ENCODE measurements at places on chromosomes 11 and 22.

DNA sequence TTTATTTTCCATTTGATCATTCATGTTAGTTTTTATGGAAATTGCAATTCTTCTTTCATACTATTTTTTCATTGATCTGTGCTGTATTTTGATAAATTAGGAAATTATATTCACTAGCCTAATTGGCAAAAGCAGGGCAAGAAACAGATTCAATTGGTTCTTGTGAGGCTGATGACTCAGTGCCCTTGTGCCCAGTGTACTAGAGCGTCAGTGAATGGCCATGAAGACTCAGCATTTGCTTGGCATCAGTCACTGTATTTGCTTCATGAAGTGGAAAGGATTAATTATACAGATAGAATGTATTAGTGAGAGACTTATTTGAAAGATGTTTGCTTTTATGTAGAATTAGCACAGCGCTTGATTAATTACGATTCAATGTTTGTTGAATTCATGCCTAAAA lies 31.8 kb downstream of the MRGPRX1 start:
- DNase-seq = no peak

GRCh38 chr11:69144316-69145049 lies 11.3 kb upstream of the SMIM38 start:
- DNase-seq = no peak

- DNase-seq = no peak
Measured at GRCh38 chr11:9692691-9693090, 28.8 kb downstream of the SWAP70 start.

DNA sequence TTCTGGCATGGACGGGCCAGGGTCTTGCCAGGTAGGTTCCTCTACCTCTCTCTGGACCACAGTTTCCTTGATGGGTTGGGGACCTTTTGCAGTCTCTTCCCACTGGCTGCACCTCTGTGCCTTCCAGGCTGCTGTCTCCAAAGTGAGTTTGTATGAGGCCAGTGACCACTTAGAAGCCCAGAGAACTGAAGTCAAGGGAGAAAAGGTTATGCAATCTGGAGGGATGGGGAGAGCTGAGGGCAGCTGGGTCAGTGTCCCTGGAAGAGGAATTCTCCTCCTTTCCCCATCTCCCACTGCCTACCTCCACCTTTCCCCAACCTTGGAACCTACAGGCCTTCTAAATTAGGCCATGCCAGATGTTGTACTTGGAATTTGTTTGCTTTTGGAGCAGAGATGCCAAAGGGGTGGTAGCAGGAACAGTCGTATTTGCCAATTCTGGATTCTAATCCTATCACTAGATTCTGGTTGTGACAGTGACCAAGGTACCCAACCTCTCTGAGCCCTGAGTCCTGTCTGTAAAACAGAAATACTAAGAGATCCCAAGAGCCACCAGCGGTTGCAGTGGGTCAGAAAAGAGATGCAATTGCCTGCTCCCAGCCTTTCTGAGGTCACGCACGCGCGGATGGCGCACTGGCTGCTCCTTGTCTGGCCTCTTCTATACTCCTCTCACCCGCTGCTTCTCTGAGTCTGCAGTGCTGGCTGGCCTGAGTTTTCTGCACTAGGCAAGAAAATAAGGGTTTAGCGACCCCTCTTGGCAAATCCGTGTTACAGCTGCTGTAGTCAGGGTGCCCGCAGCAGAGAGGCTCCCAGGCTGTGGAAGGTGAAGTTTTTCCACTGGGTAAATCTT lies 10.7 kb upstream of the ACCSL start:
- peak; percentile 71 for DNase-seq

GRCh38 chr22:29152045-29152953 lies 53.4 kb upstream of the EMID1 start:
- no peak for DNase-seq

- no peak for DNase-seq
Measured at GRCh38 chr11:19714022-19714386, 1.4 kb downstream of the NAV2 start.

- DNase-seq = no peak
Measured at GRCh38 chr22:44702479-44703198, 635 bp downstream of the PRR5 start.

DNA sequence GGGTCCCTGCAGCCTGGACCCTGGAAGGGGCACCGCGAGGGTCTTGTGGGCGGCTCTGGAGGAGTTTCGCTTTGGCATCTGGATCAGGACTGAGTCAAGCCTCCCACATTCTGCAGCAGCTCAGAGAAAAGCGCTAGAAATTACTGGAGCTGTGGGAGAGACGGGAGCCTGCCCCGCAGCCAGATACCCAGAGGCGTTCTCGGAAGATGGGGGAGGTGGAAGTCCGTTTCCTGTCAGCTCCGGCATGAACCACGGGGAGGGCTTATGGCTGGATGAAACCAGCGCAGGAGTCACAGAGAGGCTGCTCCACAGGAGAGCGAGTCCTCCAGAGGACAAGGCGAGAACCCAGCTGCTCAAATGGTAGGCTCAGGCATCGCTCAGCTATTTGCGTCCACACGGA lies 379.3 kb downstream of the OPCML start:
- no peak for DNase-seq

GRCh38 chr11:29005401-29005980 lies 897.3 kb downstream of the METTL15 start:
- no peak for DNase-seq

DNA sequence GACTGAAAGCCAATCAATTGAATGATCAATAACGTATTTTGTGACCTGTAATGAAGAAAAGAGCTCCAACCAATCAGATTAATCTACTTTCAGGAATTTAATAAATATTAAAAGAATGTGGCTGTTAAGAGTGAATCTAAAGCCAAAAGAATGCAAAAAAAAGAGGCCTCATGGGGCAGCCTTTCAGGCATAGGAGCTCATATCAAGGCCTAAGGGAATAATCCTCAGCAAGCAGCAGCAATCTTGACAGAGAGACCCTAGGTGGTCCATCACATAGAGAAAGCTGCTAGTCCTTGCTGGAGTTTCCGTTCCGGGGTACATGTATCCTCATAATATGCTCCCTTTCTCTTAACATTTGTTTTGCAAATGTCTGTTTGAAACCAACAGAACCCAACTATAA lies 313.1 kb upstream of the PITPNB start:
- DNase-seq = no peak

- no peak for DNase-seq
Measured at GRCh38 chr22:24419475-24419850, 7.9 kb upstream of the ADORA2A start.

- no peak for DNase-seq
Measured at GRCh38 chr11:47111318-47111804, 65.3 kb downstream of the ARFGAP2 start.

- no peak for DNase-seq
Measured at GRCh38 chr11:131275580-131275979, 94.8 kb upstream of the NTM start.

DNA sequence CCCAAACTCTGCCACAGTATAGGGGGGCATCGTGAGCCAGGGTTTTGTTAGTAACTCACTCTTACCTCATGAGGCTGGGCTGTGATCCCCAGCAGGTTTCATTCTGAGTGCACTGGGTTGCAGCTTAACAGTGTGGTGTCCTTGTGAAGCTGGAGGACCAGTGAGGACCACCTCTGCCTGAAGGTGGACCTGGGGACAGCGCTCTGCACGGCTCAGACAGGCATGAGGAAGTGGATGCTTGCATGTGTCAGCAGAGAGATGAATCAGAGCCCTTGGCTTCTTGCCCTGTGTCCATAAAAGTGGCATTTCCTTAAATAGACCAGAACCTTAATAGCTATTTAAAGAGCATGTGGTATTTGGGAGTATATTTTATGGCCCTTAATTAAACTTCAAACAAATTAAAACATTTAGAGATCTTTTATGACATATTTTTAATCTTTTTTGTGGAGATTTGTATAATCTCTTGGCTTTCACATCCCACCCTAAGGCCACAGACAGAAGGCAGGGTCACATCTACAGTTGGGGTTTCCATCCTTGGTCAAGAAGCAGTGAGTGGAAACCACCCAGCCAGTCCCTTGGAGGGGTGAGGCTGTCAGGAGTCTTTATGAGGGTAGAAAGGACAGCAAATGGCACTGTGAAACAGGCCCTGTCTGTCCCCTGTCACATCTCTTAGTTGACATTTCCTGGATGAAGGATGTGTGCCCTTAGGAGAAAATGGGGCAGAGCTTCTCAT lies 24.8 kb upstream of the ADORA2A start:
- peak; percentile 82 for DNase-seq

DNA sequence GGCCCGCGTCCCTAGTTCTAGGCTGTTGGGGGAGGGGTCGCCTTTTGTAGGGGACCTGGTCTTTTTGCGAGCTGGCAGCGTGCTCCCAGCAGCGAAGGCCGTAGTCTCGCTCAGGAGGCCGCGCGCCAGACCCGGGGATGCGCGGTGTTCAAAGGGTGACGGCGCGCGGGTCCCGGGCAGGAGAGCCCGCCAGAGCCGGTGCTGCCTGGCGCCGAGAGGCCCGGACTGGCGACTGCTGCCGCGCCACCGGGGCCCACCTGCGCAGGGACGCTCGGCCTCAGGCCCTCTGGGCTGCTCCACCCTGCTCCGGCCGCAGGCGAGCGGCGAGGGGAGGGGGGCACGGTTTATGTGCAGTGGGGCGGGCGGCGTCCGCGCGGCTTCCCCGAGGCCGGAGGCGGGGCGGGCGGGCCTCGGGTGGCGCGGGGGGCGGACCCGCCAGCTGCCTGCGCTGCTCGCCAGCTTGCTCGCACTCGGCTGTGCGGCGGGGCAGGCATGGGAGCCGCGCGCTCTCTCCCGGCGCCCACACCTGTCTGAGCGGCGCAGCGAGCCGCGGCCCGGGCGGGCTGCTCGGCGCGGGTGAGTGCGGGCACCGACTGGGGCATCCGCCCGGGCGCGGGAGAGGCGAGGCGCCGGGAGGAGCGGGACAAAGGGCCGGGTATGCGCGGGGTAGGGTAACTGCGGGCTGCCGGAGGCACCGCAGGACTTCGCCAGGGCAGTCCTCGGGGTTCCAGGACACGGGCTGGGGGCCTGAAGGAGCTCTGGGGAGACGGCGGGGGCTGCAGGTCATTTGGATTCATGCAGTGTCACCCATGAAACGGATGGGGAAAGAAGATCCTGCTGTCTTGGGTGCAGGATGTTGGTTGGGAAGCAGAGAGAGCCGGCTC lies at the start of gene PRSS23:
PRSS23 (plus strand) TSS at position 467 of the 884 bp plus-strand sequence. CDS start 7,102 bp downstream, outside the sequence.
- DNase-seq = no peak

DNA sequence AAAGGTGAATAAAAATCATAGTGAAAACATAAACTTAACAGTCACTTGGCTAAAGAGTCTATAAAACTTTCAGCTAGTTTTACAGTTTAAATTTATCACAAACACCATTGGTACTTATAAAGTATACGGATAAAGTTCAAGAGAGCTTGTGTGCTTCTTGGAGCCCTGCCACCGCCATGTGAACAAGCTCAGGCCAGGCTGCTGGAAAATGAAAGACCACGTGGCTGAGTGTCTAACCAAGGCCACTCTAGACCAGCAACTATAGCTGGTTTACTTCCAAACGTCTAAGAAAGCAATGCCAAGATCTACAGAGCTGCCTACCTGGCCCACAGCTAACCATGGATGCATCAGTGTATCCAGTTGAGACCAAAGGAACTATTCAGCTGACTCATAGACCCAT lies 66.3 kb upstream of the API5 start:
- DNase-seq = no peak

DNA sequence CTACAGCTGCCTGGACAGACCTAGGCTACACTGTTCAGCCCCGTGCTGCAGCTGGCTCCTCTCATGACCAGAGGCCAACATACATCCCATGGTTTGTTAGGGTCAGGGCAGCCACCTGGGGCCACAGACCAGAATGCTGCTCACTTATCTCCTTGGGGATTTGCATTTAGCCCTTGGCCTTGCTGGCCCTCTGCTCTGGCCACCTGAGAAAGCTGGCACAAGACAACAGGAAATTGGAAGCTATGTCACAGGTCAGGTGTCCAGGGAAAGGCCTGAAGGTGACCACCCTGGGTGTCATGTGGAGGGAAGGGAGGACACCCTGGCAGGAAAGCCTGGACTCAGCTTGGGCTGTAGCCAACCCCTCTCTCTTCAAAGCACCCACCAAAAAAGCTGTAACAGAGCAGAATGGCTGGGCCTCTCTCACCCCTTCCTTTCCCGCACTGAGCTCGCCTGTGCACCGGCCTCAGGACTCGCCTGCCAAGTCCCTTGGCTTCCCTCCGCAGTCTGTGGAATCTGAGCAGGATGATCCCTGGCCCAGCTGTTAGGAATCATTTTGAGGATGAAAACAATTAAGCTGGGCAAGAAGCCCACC lies 86.3 kb downstream of the SNX19 start:
- DNase-seq = no peak

DNA sequence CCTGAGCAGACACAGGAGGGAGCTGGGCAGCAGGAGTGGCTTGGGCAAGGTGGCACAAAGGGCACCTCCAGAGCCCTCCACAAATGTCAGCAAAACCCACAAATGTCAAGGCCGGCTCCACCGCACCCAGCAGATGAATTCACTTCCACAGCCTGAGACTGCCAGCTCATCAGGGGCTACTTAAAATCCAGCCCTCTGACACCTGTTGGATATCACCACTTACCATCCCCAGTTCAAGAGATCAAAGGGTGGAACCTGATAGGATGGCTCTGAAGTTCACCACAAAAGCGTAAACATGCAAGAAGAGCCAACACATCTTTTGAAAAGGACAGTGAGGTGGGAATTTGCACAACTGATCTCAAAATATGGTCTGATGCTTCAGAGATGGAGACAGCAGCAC lies 168.6 kb upstream of the GRK3 start:
- DNase-seq = no peak

- DNase-seq = no peak
Measured at GRCh38 chr11:34869425-34869824, 46.8 kb downstream of the APIP start.

- peak; percentile 6 for DNase-seq
Measured at GRCh38 chr22:37077802-37078448, 26.4 kb downstream of the KCTD17 start.

GRCh38 chr11:45133878-45134277 lies 12.6 kb upstream of the PRDM11 start:
- DNase-seq = no peak

- no peak for DNase-seq
Measured at GRCh38 chr11:130583801-130584211, 135.4 kb downstream of the ADAMTS15 start.

GRCh38 chr22:40721266-40721665 lies 42.0 kb downstream of the MCHR1 start:
- no peak for DNase-seq

DNA sequence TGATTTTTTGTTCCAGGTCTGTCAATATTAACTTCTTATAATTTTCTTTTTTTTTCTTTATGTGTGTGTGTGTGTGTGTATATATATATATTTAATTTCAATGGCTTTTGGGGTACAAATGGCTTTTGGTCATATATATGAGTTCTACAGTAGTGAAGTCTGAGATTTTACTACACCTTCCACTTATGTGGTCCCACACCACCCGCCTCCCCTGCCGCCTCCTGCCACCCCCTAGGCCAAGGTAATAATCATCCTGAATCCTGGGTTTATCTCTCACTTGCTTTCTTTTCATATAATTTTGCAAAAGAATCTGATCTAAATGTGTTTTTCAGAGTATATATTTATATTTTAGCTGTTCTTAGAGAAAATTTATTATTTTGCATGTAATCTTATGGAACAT lies 11.1 kb downstream of the NEAT1 start:
- DNase-seq = no peak

Measured in astrocyte of the cerebellum (primary cell).